ENCODE measurements at places on chromosomes 4 and X.

- no peak for DNase-seq
These were observed 8.8 kb upstream of the DGAT2L6 start for GRCh38 chrX:70168238-70169188.

DNA sequence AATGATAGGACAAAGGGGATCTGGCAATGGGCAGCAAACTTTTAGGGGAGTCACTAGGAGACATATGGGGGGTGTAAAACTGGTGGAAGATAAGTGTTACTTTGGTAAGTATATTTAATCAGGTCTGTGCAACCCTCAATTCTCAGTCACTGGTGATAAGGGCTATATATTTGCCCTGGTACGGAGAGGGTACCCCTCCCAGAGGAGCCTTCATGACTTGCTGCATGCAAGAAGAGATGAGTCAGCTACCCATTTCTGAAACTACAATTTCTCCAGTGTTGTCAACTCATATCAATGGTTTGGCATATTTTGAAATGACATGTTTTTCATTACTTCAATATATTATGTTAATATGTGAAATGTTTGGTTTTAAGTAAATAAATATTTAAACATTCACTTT, 14.3 kb downstream of the SMARCAD1 start:
- DNase-seq, result no peak

- DNase-seq, result no peak
These were observed 5.2 kb upstream of the TCEANC start for GRCh38 chrX:13647709-13648212.

DNA sequence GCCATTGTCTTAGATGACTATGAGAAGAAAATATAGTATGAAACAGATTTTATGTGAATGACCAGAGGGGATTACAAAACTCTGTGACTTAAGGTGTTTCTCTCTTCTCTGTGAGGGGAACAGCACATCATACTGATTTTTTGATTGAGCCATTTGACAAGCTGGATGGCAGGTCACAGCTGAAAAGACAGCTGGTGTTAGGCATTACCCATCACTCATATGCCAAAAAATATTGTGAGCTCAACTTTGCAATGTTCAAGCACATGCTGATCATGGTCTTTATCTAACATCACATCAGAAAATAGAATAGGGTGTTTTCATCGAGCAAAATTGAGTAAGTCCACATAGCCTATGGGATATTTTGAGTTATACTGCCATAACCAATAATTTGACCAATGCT, 86.7 kb upstream of the TECRL start:
- no peak for DNase-seq

Measured in GM06990 (cell line).